ENCODE measurements at places on chromosomes 6 and 20.

DNA sequence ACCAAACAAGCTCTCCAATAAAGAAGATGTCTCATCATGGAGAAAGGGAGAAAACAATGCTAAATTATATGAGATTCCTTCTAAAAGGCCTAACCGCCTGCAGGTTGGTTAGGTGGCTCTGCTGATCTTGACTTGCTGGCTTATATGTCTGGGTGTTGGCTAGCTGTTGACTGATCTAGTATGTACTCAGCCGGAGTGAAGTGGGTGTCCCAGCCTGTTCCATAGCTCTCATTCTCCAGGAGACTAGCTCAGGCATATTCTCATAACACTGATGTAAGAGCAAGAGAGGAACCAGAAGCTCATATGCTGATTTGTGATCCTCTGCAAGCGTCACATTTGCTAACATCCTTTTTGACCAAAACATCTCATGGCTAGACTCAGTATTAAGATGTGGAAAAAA is 473.0 kb downstream of the BMP2 start:
- no peak for DNase-seq

GRCh38 chr20:5686384-5687105 is 63.7 kb upstream of the SHLD1 start:
- no peak for DNase-seq

DNA sequence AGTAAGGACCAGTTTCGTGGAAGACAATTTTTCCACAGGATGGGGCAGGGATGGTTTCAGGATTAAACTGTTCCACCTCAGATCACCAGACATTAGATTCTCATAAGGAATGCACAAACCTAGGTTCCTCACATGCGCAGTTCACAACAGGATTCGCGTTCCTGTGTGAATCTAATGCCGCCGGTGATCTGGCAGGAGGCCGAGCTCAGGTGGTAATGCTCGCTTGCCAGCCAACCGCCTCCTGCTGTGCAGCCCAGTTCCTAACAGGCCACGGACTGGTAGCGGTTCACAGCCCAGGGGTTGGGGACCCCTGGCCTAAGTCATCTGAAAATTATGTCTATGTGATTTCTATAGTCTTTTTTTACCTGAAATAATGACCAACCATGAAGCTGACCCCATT is 217.5 kb downstream of the TMEM200A start:
- DNase-seq, result no peak

DNA sequence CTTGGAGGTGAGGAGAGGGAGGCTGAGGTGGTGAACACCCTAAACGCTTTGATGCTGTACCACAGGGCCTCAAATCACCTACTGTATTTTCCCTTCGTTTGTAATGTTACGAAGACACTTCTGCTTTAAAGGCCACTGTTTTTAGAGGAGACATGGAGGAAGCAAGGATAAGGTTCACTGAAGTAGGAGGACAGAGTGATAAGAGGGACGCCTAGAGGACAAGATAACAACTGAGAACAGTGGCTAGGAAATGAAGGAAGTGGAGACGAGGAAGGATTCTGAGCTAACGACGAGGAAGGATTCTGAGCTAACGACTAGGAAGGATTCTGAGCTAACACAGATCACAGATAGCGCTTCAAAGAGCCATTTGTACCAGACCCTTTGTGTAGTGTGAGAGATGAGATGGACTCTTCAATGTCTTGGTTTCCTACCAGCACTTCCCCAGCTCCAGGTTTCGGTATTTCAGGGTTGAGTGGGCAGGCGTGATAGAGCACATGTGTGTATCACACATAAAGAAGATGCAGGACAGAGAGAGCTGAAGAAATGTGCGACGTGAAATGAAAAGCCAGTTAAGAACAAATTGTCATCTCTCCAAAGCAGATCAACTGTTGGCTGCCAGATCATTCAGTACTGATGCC is 7.5 kb downstream of the SF3B5 start:
- no peak for DNase-seq

GRCh38 chr20:5524896-5525295 is 208.1 kb upstream of the PROKR2 start:
- DNase-seq, result no peak

GRCh38 chr6:43263314-43264178 is 20.3 kb downstream of the TTBK1 start:
- DNase-seq, result peak; percentile 92

- no peak for DNase-seq
Observed at GRCh38 chr6:44297063-44298038, 15.8 kb downstream of the AARS2 start.

DNA sequence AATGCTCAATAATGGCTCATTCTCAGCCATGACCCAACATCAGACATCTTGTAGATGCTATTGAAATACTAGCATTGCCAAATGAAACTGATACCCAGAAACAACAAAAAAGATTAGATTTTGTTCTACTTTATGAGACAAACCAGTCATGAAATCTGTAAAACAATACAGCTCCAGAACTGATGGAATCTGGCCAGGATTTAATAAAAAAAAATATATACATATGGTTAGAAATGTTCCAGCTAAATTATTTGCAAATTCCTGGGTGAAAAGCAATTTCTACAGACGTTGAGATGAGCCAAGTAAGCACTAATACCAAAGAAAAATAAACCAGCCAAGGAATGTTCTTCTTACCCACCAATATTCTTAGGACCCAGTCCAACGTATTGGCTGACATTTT is 201.3 kb downstream of the EPHA7 start:
- DNase-seq, result no peak

DNA sequence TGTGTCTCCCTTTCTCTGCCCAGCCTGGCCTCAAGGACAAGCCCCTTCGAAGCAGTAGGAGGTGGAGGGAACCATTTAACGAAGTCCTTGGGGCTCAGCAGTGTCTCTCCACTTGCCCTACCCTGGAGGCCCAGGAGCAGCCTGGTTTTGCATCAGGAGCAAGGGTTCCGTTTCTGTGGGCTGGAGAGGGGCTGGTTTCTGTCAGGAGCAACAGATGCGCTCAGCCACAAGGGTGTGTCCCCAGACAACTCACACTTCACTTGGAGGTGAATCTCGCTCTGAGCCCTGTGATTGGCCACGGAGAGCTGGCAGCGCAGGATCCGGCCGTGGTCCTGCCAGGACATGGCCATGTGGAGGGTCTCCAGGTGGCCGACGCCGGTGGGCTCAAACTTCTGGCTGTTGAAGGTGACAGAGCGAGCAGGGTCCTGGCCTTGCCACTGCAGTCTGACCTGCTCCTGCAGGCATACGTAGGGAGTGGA is 6.9 kb downstream of the SIGLEC1 start:
- DNase-seq, result no peak

GRCh38 chr6:24980507-24981385 is 45.0 kb upstream of the RIPOR2 start:
- no peak for DNase-seq

- no peak for DNase-seq
Observed at GRCh38 chr20:49351775-49352174, 73.9 kb upstream of the ZNFX1 start.

DNA sequence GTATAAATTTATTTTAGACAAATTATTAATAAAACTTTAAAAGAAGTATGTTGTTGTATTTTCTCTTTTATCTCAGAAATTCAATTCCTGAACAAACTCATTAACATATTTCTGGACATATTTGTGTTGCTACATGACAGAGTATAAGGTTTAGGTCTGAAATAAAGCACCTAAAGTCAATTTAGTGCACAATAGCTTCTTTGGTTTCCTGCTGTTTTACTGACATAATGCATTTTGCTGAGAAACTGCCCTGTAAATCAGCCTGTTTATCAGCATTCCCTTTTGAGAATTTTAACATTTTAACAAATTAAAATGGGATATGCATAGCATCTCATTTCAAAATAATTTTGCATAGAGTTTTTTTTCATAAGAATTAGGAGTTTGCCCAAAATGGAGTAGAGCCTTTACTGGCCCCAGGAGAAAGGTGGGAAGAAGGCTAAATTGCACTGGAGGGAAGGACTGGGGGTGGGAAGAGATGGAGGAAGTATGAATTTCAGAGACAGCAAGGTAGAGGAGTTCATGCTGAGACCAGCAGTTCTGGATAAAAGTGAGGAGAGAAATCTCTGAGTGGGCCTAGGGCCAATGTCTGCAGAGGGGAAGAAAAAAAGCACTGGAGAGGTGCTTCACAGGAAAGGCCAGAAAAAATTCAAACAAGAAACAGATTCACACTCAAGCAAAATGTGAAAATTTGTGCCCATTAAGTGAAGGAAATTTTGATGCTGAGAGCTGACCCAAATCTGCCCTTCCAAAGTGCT is 324.2 kb upstream of the HSF2 start:
- DNase-seq, result no peak

DNA sequence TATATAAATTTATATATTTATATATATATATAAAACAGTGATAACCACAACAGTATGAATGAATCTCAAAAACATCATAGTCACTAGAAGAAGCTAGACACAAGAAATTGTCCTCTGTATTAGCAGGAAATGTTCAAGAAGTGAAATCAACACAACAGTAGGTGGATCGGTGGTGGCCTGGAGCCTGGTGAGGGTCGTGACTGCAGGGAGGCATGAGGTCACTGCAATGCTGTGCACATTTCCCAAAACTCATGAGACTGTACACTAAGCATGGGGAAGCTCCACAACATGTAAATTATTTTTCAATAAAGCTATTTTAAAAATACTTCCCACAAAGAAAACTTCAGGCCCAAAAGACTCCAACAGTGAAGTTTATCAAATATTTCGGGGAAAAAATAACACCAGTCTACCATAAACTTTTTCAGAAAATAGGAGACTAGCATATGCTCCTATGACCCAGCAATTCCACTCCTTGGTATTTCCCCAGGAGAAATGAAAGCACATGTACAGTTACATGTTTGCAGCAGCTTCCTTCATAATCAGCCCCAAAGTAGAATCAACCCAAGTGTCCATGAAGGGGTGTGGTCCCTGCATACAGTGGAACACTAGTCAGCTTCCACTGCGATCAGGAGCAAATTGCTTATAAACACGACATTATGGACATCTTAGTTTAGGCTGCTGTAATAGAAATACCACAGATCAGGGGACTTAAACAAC is 144.2 kb downstream of the TBXT start:
- DNase-seq, result no peak

- DNase-seq, result no peak
Observed at GRCh38 chr6:1787894-1788293, 178.2 kb downstream of the FOXC1 start.

GRCh38 chr20:64245746-64246595 is 9.6 kb upstream of the PCMTD2 start:
- peak; percentile 52 for DNase-seq

DNA sequence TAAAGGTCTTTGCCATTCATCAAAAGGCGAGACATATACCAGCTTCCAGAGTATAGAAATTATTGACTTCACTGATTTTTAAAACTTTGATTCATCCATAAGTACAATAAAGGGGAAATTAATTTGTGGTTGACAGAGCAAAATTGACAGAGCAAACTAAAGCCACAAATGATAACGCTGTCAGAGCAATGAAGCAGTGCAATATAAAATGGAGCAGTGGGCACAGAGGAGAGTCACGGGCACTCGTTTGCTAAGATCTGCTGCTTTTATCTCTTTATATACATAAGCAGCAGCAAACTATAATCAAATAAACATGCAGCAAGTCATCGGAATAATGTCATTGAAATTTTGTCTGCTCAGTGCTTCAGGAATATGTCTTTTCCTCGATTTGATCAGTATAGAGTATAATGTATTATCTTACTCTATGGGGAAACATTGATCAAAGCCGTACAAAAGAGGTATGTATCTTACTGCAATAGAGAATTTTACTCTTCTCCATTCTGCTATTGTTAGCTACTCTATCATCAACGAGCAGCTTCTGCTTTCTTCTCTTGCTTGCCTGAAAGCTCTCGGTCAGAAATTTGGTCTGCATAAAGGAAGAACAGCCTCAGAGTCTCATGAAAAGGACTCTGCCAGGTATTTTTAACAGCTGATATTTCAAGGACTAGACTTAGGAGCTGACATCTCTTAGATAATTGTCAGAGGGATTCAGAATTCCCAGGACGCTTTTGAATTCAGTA is 546.0 kb upstream of the ARID1B start:
- DNase-seq, result no peak

DNA sequence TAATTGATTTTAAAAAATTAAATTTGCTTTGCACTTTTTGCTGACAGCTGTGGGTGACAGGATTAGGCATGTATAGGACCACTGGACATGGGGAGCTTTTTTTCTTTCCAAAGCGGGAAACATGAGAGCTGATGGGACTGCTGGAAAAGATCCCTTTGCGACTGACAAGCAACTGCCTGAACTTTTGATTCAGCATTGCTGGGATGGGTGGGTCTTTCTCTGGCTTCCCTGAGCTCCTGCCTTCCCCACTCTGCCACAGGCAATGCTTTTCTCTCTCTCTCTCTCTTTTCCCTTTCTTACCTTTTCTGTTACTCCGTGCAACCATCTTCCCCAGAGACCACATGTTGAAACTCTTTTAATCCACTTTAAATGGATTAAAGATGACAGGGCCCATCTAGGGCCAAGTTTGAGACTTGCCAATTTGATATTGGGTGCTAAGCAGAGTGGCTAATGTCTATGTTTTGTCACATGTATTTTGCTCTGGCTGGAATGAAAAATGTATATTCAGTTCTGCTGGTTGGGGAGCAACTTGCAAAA is 33.5 kb upstream of the TPD52L1 start:
- no peak for DNase-seq

- no peak for DNase-seq
Observed at GRCh38 chr6:35092362-35093117, 48.6 kb downstream of the TCP11 start.

DNA sequence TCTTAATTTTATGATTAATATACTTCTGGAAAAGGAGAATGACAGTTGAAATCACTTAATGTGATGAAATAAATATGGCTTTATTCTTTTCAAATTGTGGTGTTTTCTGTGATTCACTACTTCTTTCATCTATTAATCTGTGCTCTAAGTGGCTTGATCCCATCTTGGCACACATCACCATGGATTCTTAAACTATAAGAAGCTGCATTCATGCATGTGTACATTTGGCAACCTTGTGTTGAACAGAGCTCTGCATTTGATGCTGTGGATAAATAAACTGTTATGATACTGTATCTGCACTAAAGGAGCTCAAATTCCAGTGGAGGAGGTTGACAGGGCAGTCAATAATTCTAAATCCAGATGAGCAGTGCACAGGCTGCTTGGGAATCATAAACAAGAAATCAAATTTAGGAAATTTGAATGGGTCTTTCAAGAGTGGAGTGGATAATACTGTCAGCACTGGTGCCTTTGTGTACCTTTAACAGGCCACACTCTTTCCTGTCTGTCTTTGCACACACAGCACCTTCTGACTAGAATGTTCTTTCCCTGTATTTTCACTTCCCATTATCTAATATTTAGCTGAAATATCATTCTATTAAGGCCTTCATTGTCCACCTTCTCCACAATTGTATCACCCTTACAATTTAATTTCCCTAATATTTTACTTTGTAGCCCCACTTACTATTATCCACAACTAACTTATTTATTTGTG is 252.9 kb downstream of the GRM1 start:
- no peak for DNase-seq
